ENCODE measurements at places on chromosomes 2 and 18. TPM values are rescaled to one million over a fixed set of nuclear protein-coding genes. Genes with fewer than 3 reads are reported as not detected.

The ACMSD gene
- not detected for total RNA-seq

The SPC25 gene
- total RNA-seq: 2.8 TPM

The MC4R gene
- not detected for total RNA-seq

The RASGRP3 gene
- 138 TPM for total RNA-seq

The GALR1 gene
- total RNA-seq: not detected

The ABCB11 gene
- total RNA-seq: not detected

The CFAP210 gene
- not detected for total RNA-seq

The KANSL3 gene
- total RNA-seq: 21.6 TPM

All from lung microvascular endothelial cell (primary cell).